Activated T-helper 1 cell treated with anti-CD3 and anti-CD28 coated beads, Interleukin-2, amount 50 U/mL, for 16 hours (primary cell): ENCODE measurements at places on chromosomes 12 and 14.

- no peak for DNase-seq
Observed at GRCh38 chr12:78060186-78060585, 229.5 kb downstream of the NAV3 start.

GRCh38 chr14:73168691-73169090, 32.4 kb downstream of the PSEN1 start:
- DNase-seq, result no peak

DNA sequence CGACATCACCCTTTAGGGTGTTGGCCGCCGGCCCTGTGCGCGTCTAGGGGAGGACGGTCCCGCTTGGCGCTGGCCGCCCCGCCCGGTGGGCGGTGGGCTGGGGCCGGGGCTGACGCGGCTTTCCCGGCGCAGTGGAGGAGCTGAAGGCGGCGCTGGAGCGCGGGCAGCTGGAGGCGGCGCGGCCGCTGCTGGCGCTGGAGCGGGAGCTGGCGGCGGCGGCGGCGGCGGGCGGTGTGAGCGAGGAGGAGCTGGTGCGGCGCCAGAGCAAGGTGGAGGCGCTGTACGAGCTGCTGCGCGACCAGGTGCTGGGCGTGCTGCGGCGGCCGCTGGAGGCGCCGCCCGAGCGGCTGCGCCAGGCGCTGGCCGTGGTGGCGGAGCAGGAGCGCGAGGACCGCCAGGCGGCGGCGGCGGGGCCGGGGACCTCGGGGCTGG, 3.6 kb downstream of the TNFAIP2 start:
- DNase-seq, result no peak

DNA sequence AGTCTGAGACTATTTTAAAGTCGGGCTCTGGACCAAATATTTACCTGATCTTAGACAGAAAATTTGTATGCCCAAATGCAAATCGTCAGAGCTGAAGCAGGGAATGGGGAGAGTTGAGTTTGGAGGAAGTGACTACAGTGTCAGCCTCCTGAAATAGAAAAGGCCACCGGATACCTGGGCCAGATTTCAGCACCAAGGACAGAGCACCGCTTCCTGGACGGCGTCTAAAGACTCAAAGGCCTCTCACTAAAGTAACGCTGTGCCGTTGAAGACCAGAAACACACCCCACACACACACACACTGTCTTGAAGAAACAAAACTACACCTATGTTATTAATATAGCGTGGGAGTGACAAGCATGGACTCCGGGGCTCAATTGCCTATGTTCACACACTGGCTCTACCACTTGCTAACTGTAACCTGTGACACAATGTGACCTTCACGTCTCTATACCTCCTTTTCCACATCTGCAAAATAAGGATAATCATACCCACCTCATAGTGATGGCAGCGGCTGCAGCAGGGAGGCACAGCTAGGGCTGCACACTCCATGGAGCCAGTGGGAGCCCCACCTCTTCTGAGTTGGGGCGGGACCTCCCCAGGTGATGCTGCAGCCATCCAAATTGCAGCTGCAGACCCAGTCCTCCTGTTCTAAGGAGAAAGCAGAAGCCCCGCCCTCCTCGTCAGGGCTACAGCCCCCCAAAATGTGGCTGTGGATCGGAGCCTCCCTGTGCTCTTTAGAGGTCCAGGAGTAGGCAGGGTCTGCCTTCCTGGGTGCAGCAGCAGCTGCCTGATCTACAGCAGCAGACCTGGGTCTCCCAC, 35.6 kb downstream of the KRT76 start:
- DNase-seq, result no peak

- no peak for DNase-seq
Observed at GRCh38 chr12:121050725-121051124, 11.7 kb upstream of the OASL start.

- no peak for DNase-seq
Observed at GRCh38 chr12:52145228-52146088, 46.4 kb downstream of the KRT80 start.

DNA sequence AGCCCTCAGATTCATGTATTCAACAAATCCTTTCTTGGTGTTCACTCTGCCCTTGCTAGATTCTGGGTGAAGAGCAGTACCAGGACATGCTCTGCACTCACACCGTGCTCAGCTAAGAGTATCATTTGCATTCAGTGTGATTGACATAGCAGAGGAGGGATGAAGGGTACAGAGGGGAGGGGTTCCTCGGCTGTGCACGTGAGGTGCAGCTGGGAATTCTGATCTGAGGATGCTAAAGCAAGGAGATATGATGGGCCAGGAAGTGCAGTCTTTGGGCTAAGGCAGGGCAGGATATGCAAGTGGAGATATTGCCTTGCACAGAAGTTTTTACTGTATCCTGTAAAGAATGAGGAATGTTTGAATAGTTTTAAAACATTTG, 108.6 kb downstream of the FGD4 start:
- DNase-seq, result no peak

- no peak for DNase-seq
Observed at GRCh38 chr14:74638966-74639365, 26.9 kb upstream of the LTBP2 start.
